Fibroblast of skin of abdomen (primary cell): ENCODE measurements at places on chromosomes 5 and 9.

- peak; percentile 48 for DNase-seq
These were observed 19.8 kb upstream of the NUDT12 start for GRCh38 chr5:103582364-103582763.

DNA sequence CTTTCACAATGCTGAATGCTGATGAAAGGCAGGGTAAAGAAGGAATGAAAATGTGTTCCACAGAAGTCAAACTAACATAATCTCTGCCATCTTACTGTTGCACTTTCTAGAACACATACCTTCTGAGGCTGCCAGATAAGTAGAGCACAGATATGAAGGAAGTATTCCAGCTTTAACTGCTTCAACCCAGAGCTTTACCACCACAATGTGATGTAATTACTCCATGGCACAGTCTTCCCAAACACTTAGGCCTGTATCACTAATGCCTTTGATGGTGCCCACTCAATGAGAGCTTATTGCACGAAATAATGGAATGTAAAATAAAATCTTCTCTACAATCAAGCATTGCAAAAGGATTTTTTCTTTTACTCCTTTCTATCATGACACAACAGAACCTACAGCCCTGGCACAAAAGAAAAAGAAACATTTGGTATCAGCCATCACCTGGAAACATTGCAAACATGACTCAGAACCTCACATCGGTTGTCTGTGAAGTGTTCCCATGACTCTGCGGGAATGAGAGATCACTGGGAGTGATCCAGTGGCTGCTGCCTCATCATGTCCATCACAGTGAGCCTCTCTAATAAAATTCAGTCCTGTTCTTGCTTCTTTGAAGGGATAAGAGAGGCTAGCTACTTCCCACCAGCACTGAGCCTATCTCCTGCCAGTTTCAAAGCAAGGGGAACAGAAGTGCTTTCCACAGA is 385.8 kb downstream of the EFNA5 start:
- peak; percentile 34 for DNase-seq

DNA sequence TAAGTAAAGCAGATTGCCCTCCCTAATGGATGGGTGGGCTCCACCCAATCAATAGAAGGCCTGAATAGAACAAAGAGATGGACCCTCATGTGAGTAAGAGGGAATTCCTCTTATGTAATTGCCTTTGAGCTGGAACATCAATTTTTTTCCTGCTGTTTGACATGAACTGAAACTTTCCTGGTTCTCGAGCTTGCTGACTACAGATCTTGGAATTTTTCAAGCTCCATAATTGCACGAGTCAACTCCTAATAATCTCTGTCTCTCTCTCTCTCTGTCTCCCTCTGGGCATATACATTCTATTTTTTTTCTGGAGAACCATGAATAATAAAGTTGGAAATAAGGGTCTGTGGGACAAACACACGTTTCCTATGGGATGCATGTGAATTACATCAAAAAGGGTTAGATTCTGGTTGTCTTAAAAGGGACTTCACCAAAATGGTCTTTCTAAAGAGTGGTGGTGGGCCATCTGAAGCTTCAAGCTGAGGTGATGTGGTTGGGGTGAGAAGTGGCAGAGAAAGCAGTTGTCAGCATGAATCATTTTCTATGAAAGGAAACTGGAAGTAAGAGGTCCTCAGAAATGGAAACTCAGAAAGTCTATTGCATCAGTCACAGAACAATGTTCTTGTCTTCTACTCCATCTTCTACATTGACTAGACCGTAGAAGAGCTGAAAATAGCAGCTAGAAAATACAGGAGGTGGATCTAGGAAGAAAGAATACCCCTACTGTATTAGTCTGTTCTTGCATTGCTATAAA is 47.0 kb upstream of the HOMER1 start:
- peak; percentile 75 for DNase-seq

DNA sequence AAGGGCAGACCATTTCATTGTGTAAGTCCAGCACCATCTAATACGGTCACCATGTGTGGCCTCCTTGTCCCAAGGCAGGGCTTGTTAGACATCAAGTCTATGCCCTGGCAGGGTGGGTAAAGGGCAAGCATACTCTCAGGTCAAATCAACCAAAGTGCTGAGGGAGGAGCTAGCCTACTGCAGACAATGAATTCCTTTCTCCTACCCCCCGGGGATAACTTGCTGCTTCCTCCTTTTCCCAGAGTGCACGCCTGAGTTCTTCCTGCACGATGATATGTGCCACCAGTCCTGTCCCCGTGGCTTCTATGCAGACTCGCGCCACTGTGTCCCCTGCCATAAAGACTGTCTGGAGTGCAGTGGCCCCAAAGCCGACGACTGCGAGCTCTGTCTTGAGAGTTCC is 71.4 kb downstream of the RFK start:
- DNase-seq: no peak

- DNase-seq: no peak
These were observed 7.4 kb downstream of the EEIG1 start for GRCh38 chr9:127973169-127974000.

- no peak for DNase-seq
These were observed 15.3 kb upstream of the F2RL2 start for GRCh38 chr5:76638479-76638878.

GRCh38 chr5:98321361-98321760 is 452.1 kb upstream of the RGMB start:
- no peak for DNase-seq

- no peak for DNase-seq
These were observed 41.0 kb upstream of the SLC36A1 start for GRCh38 chr5:151406322-151406947.

- DNase-seq: peak; percentile 55
These were observed 27.7 kb upstream of the SCGB3A1 start for GRCh38 chr5:180618829-180619562.

GRCh38 chr5:178859625-178860521 is at the start of gene ZNF354B:
Gene ZNF354B (plus strand): TSS chr5:178859953. CDS start chr5:178861048, 1,095 bp downstream.
- DNase-seq: peak; percentile 92

GRCh38 chr9:34370970-34371880 is 5.5 kb downstream of the MYORG start:
- DNase-seq: no peak

DNA sequence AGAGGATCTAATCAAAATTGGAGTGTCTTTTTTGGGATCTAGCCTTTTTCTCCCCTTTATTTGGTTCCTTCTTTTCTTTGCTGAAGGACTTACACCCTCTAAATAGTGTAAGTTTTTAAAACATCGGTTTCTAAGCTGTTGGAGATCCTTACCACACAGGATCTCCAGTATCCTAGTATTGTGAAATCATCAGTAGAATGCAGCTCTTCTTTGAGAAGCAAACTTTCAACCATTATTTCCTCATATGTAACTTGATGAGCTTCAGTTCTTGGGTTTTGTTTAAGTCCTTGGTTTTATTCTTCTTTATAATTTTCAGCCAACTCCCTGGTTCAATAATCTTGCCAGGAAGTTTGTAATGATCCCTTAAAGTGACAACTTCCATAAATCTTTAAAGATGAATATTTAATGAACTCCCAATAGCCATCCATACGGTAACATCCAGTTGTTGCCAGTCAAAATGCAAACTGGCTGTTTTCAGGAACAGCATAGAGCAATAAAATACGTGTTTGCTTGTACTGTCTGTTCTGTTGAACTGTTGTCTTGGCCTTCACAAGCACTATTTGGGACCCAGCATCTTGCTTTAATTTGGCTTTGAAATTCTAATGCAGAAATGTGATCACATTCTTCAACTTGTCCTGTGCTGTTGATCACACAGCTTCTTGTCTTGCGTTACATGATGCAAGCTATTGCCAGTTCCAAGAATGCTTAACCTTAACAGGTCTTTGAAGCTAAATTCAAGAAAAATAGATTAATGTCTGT is 34.8 kb upstream of the TTC23L start:
- DNase-seq: peak; percentile 23

DNA sequence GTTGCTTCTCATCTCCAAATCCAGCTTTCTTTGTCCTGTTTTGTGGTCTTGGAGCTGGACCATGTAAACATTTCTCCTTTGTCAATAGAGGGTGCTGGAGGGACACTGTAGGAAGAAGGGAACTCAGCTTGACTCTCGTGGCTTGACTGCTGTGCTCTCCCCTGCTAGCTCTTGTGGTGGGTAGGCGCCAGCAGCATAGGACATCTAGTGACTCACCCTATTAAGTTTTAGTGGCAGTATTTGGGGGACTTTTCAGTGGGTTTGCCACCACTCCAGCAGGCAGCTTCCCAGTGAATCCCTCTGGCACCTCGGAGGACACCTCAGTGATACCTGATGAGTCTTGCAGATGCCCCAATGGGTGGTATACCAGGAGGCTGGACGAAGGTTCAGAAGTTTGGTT is 97.8 kb downstream of the TSSK1B start:
- DNase-seq: peak; percentile 53

- no peak for DNase-seq
These were observed 281.4 kb downstream of the DMRT2 start for GRCh38 chr9:1331546-1332038.

DNA sequence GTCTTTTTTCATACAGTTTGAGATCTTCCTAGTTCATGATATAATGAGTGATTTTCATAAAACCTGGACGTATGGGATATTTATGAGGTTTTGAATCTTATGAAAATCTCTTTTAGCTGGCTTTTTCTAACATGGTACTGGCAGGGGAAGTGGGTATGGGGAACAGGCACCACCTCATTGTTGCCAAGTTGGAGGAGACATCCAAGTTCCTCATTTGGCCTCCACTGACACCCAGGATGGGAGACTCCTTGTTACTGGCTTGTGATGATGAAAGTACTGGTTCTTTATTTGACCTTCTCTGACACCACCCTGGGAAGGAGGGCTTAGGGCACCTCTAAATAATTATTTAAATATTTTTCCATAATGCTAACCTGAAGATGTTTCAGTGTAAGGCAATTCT is 4.0 kb upstream of the TNPO1 start:
- no peak for DNase-seq

DNA sequence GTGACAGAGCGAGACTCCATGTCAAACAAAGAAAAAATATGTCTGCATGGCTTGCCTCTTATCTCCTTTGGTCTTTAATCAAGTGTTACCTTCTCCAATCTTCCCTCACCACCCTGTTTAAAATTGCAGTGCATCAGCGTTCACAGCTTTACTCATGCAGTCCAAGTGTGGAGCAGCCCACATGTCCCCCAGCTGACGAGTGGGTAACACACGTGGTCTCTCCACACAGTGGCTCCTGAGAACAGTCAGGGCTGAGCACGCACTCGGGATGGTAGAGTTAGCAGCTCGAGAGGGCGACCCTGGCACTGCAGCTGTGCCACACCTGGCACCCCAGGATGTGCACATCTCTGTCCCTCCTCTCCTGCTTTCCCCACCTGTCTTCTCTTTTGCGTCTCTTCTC is 25.9 kb upstream of the CFAP157 start:
- DNase-seq: no peak

DNA sequence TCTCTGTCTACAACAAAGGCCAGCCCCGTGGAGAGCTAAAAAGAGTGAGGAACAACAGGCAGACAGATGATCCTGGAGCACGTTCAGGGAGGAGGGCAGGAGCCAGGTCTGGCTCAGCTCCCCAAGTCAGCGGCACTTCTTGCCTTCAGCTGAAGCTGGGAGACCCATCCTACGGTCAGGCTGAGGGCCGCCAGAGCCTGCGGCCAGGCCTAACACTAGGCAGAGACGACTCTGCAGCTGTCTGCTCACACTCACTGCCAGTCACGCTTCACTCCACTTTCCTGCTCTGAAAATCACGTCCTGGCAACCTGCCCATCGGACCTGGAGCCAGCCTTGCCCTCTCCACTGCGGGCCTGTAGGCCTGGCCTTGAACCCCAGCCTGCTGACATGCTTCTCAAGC is 160.9 kb upstream of the LHFPL2 start:
- DNase-seq: no peak

DNA sequence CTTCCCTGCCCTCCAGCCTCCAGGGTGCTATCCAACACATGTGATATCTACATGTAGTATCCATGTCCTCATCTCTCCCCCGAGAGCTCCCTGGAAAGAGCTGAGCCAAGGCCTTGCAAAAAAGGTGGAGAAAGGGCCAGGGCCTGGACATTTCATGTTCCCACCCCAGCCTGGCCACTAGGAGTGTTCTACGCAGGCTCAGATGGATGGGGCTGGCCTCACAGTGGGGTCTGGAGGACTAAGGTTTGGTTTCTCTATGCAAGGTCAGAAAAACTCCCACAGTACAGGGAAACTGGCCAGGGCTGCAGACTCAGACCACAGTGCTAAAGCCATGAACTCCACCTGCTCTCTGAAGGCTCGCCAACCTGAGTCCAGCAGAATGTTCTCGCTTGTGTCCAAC is 1.5 kb upstream of the CSF2 start:
- no peak for DNase-seq

GRCh38 chr5:180169248-180170105 is 39.5 kb downstream of the RASGEF1C start:
- DNase-seq: no peak

DNA sequence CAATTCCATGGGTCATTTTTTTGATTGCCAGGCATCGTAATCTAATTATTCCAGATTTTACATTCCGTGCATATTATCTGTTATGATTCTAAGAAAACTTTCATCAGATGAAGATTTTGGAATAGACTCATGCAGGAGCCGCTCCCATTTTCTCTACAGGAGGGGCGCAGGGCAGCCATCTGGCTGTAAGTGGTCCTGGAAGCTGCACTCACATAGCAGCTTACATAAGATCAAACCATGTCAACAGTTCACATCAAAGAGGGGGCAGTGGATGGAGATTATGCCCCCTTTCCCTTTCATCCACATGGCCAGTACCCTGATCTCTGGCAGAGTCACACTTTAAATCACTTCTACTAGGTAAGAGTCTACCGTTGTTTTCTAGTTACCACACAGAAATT is 73.3 kb upstream of the PCA3 start:
- DNase-seq: no peak

DNA sequence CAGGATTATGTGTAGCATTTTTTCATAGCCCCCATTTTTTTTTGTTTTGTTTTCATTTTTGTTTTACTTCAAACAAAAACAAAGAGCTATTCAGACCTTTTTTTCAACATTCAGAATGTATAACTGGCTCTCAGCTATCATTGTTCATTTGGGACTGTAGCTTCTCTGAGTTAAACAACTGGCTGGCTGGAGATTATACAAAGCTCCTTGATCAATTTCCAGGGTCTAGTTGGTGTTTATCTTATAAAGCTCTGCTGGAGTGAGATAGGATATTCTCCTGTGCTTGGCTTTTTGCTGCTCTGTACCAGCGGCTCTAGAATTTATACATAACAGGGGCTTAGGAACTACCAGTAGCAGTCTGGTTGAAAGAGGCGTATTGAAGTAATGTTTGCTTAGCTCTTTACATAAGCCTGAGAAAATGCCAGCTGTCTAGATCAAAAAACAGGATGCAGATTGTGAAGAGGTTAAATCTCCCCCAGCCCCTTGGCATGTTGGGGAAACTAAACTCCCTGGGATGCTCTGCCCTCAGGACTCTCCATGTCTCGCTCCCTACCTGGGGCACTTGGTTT is 15.2 kb downstream of the GARNL3 start:
- DNase-seq: no peak

DNA sequence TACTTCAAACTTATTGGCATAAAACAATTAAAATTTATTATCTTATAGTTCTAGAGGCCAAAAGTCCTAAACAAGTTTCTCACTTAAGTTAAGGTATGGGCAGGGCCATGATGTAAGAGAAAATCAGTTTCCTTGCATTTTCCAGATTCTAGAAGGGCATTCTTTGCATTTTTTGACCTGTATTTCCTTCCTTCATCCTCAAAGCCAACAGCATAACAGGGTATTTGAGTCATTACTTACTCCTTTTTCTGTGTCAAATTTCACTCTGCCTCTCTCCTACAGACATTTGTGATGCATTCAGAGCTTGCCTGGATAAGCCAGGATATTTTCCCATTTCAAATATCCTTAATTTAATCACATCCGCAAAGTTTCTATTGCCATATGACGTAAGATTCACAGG is 1499.0 kb downstream of the EFNA5 start:
- peak; percentile 53 for DNase-seq
